ENCODE measurements at places on chromosomes 5 and 9.

DNA sequence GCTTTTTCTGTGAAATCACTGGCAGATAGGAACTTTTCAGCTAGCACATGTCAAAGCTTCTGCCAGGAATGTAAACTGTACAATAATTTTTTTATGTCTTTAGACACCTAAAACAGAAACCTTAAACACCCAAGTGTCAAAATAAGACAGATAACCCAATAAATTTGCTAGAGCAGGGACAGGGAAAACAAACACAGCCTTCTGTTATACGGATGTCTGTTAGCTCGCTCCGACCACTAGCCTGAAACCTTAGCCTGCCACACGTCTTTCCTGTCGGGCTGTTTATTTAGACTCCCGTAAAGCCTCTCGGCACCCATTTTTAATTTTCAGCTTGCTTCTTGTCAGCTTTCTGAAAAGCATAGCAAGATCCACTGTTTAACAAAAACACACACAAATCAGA is 355.4 kb upstream of the SLC24A2 start:
- DNase-seq, result no peak

GRCh38 chr9:8867148-8867547 is 1067.6 kb upstream of the DMAC1 start:
- DNase-seq, result no peak

GRCh38 chr5:174799121-174799520 is 74.7 kb downstream of the MSX2 start:
- no peak for DNase-seq

GRCh38 chr5:126745259-126745992 is 31.5 kb upstream of the LMNB1 start:
- DNase-seq, result no peak

DNA sequence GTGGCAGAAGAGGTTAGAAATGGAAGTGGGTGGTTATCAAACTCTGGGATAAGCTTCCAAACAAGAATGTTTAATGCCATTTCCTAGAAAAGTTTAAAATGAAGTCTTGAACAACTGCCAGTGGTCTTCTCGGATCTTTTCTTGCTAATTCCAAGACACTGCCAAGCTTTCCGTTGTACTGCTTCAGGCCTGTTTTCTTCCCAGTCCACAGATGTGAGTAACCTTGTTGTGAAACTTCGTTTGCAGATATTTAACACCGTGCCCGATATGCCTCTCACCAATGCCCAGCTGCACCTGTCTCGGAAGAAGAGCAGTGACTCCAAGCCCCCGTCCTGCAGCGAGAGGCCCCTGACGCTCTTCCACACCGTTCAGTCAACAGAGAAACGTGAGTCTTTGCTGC is 269.8 kb downstream of the NR3C1 start:
- no peak for DNase-seq

DNA sequence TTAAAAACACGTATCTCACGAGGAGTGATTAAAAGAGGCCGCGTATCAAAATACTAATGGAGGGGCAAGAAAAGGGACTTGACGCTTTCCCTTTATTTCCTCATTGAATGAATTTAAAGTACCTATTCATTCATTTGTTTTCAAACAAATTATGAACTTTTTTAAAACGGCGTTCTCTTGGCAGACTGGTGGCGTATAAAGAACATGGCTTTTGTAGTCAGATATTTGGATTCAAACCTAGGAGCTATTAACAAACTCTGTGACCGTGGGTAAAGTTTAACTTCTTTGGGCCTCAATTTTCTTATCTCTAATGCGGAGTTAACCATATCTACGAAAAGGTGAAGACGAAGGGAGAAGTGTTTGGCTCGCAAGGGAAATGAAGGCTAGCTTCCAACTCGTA is 876 bp downstream of the CAAP1 start:
- no peak for DNase-seq

- DNase-seq, result no peak
Measured at GRCh38 chr9:117951127-117951526, 246.9 kb downstream of the TLR4 start.

DNA sequence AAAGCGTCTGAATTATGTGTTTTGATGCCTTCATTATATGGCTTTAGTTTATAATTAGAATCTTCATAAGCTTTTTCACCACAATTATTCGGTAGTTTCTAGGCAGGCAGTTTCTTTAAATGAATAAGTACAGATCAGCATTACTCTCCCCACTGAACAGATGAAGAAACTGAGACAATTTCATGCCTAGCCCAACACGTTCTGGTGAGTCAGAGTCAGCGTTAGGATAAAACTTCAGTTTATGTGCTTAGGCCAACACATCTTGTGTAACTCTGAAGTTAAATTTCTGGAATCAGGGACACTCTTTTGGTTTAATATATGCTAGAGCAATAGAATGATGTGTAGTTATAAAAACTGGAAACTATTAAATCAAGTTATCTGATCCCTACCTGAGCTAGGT is 186.7 kb upstream of the ELL2 start:
- no peak for DNase-seq

GRCh38 chr5:135379046-135379654 is 19.9 kb downstream of the MACROH2A1 start:
- no peak for DNase-seq

DNA sequence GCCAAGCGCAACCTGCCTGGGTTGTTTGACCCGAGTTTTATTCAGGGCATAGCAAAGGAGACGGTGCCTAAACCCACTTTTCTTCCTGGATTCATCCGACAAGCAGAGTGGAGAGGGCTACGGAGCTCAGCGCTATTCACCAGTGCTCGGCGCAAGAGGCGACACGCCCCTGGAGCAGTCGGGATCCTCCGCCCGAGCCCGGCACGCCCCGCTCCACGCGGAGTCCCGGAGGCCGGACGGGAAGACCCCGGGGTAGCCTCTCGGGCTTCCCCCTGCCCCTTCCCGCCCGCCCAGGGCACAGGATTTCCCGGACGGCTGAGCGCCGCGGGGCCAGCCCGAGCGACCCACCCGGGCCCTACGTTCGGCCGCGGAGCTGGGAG is 427 bp downstream of the SERINC5 start:
- no peak for DNase-seq

DNA sequence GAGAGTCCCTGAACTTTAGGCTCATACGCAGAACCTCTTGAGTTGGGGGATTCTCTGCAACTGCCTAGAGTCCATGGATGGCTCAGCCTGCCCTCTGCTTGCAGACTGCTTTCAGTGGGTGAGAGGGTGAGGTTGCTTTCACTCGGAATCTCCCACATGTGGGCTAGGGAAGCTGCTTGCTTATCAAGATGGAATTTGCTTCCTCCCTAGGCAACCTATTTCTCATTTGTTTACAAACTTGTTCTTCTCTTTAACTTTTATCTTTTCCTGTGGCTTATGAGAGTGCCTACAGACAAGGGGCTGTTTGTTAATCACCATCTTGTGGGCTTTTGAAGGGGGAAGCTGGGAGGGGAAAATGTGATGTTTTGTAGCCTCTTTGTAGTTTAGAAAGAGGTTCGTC is 10.0 kb downstream of the TLE4 start:
- no peak for DNase-seq

DNA sequence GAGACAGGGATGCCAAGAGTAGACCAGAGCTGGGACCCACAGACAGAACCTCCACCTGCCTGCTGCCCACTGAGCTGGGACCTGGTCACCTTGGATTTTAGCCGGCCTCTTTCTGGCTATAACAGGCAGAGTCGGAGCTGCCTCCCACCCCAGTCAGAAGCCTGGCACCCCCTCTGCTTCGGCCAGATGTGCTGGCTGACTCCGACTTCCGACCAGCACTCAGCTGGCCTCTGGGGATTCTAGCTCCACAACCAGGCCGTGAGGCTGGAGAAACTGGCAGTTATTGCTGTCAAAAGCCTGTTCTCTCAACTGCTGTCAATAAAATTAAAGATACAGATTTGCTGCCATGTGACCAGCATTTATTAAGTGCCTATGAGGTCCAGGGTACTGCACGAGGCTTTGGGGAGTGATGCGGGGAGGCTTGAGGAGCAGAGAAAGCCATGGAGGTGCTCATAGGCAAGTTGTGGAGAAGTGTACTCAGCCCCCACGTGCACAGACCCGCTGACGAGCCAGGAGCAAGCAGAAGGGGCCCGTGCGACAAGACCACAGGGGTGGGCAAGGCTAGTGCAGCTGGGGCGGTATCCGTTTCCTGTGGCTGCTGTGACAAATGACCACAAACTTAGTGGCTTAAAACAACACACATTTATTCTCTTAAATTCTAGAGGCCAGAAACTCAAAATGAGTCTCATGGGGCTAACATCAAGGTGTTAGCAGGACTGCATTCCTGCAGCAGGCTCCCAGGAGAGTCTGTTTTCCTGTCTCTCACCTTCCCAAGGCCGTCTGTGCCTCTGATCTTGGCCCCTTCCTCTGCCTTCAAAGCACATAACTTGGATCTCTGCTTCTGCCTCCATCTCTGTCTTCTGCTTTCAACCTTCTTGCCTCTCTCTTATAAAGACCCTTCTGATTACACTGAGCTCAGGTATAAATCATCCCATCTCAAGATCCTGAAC is 13.1 kb downstream of the GFI1B start:
- DNase-seq, result no peak

- DNase-seq, result no peak
Measured at GRCh38 chr9:91285729-91286353, 75.9 kb downstream of the AUH start.

GRCh38 chr5:151186052-151186451 is 28.5 kb upstream of the ANXA6 start:
- DNase-seq, result no peak

- no peak for DNase-seq
Measured at GRCh38 chr5:131288328-131288727, 24.5 kb downstream of the CDC42SE2 start.

DNA sequence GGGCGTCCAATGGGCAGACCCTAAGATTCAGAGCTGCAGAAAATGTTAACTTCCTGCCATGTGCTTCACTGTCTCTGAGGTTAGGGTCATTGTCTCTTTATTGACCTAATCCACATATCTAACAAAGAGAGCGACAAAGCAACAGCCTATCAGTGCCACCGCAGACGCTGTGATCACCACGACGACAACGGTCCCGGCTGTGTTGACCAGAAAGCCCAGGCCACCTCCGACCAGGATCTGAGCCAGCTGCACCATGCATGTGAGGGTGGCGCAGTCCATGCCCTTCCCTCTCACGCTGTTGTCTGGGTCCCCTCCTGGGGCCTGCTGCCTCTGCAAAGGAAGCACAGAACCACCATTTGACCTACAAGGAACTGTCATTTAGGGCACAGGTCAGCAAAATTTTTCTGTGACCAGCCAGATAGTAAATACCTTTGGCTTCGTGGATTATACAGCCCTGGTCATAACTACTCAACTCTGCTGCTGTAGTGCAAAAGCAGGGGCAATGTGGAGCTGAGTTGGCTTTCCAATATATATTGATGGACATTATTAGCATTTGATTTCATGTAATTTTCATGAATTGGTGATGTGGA is 8.5 kb downstream of the RXFP3 start:
- no peak for DNase-seq

DNA sequence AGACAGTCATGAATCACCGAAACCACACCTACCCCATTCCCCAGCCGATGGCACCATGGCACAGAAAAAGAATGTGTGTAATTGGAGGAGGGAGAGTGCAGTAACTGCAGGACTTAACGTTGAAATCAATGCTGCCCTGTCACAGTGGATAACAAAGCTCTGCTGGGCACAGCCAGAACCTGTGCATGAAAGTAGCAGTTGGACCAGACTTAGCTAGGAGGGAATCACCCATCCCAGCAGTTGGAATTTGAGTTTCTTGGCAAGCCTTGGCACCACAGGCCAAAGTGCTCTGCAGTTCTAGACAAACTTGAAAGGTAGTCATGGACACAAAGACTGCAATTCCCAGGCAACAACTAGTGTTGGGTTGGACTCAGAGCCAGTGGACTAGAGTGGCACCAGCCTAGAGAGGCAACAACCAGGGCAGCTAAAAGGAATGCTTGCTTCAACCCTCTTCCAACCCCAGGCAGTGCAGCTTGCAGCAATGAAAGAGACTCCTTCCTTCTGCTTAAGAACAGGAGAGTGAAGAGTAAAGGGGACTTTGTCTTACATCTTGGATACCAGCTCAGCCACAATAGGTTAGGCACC is 19.1 kb downstream of the TMEM232 start:
- no peak for DNase-seq

DNA sequence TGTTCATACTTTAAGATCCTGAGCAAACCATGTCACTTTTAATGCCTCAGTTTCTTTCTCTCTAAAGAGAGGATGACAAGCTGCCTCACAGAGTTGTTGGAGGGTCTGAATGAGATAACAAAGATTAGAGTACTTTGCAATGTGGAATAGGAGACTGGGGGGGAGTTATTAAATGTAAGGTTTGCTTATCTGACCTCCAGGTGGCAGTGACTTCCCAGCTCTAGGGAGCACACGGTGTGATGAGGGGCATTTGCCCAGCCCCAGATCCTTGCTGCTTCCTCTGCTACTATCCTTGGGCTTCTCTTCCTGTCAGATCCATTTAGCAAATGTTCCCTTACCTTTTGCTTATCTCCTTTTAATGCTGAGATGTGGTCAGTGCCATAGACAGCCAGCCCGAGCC is 30.7 kb downstream of the ENHO start:
- no peak for DNase-seq

DNA sequence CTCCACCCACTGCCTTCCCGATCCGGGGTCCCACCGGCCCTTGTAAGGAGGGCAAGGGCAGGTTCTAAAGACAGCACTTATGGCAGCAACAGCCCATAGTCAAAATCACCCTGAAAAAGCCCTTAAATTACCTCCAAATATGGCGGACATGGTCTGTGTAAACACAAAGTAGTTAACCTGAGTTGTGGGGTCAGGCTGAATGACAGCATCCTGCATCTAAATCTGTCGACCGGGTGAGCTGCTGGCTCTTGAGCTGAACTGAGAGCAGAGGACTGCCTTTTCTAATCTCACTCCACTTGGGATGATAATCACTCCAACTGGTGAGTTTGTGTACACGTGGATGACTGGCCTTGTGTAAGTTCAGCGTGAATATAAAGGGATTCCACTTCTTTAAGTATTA is 249.6 kb downstream of the DENND1A start:
- peak; percentile 50 for DNase-seq

DNA sequence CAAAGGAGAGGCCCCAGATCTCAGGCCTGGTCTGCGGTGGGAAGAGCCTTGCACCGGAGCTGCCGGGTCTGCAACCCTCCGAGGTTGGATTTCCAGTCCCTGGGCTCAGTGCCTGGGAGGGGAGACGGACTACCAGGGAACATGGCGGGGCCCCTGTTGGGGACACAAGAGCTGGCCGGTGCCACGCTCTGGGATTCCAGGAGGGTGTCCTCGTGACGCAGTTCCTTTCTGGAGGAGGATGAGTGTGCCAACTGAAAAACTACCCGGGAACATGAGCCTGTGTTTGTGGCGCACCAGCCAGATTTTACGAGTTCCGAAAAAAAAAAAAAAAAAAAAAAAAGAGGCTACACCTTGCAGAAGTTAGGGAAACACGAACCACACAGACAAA is 9.0 kb downstream of the NRARP start:
- no peak for DNase-seq

- DNase-seq, result no peak
Measured at GRCh38 chr5:73459366-73459765, 10.8 kb upstream of the FOXD1 start.

DNA sequence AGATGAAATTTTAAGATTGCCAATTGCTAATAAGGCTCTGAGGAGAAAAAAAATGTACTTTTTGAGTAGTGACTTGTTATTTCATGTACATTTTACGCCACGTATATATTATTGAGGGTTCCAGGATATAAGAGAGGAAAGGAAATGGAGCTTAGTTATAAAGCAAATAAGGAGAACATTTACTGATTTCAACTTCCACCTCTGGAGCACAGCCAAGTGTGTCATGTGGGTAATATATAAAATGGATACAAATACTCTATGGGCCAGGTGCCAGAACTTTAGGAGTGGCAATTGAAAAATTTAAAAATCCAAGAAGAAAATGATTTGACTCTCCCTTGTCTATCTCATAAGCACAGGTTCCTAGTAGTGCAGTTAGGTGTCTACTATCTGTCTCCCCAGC is 45.0 kb upstream of the VLDLR start:
- no peak for DNase-seq

- DNase-seq, result no peak
Measured at GRCh38 chr5:174111287-174111973, 65.9 kb downstream of the NSG2 start.

All from SHP77 treated with DMSO at 0.1 percent for 48 hours (cell line).